ENCODE measurements at places on chromosomes 4 and X.
A peak's percentile ranks its signal among the peaks of the same experiment; 100 is the strongest.

- DNase-seq, result no peak
Observed at GRCh38 chr4:127993151-127993550, 27.9 kb downstream of the ABHD18 start.

DNA sequence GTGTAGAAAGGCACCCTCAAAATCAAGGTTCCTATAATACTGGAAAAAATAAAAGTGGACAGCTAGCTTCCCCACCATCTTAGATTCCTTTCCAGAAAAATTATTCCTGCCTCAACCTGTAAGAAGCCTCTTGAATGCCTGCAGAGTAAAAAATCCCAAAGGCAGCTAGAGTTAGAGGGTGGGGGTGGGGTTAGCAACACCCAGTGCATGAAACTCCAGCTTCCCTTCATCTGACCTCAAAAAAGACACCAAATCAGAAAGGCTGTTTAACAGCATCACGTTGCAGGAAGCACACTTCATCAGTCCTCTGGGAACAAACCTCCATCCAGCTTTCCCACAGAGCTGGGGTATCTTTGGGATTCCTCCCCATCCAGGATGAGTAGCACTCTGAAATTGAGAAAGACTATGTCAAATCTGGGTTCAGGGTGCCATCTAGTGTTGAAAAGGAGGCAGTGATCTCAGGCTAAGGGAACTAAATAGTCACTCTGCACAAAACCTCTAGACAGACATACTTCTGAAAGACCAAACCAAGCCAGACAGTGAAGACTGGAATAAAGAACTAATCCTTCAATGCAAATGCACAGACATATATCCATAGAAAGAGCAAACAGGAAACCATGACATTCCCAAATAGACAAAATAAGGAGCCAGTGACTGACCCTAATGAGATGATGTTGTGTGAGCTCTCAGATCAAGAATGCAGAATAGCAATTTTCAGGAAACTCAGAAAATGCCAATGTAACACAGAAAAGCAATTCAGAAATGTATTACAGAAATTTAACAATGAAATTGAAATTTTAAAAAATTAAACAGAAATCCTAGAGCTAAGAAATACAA is 97.9 kb downstream of the ARHGEF9 start:
- DNase-seq, result peak; percentile 34

- DNase-seq, result peak; percentile 99
Observed at GRCh38 chr4:473570-474457, 25.1 kb downstream of the ZNF721 start.

GRCh38 chr4:156201050-156201449 is 247.4 kb upstream of the CTSO start:
- no peak for DNase-seq

DNA sequence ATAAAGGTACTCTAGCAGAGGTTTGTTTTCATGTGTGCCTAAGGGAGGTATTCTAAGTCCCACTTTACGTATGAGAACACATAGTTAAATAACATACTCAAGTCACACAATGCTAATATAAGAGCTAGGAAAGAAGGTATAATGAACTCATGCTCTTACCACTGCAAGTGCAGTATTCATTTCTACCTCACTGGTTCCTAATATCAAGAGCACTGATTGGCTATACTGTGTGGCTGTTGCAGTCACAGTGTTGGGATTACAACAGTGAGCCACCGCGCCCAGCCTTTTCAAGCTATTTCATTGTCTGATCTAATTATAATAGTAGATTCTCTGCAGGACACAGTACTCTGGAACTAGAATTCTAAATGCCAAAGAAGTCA is 84.0 kb downstream of the PDS5A start:
- no peak for DNase-seq

GRCh38 chr4:17866810-17867209 is 56.0 kb downstream of the NCAPG start:
- DNase-seq, result no peak

DNA sequence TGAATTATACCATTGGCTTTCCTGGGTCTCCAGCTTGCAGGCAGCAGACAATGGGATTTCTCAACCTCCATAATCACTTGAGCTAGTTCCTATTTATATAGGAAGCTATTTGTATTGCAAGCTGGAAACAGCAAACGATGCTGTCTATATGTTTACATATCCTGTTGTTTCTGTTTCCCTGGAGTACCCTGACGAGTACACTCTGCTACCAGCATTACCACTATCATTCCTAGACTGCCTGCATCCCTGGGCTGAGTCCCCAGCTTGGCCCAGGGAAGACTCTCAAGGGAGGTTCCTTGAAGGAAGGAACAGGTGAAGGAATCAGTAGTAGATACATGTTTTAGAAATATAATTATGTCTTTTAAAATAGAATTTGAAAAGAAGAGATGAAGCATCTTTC is 81.4 kb downstream of the EVC2 start:
- DNase-seq, result no peak

DNA sequence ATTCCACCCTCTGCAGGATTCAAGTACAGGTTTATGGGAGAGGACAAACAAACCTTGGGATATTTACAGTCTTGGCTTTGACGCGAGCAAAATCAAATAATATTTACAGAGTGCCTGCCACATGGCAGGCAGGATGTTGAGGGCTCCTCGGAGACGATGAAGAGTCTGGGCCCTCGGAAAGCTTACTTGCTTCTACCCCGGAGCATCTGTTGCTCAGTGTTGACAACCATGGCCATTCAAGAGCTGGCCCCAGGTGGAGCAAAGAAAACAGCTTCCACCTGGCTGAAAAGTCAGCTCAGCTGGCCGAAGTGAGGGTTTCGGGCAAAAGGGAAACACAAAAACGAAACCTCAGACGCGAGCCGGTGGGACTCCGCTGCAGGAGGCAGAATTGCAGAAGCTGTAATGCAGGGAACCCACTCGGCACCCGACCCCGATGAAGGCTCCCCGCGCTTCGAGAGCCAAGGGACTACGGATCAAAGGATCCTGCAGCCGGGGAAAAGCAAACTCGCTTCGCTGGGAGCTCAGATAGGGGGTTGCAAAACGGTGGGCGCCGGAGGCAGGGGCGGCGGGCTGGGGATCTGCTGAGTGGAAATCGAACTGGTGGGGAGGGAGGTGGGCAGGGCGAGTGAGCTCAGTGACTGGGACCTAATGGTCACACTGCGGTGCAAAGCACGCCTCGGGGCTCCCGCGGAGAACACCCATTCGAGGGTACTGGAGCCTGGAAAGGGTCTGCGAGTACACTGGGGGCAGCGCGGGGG is 805 bp downstream of the ATP8A1 start:
- DNase-seq, result peak; percentile 40

- DNase-seq, result no peak
Observed at GRCh38 chrX:114959729-114960128, 57.7 kb downstream of the IL13RA2 start.

GRCh38 chrX:94389044-94389443 is 715.0 kb downstream of the FAM133A start:
- DNase-seq, result no peak

DNA sequence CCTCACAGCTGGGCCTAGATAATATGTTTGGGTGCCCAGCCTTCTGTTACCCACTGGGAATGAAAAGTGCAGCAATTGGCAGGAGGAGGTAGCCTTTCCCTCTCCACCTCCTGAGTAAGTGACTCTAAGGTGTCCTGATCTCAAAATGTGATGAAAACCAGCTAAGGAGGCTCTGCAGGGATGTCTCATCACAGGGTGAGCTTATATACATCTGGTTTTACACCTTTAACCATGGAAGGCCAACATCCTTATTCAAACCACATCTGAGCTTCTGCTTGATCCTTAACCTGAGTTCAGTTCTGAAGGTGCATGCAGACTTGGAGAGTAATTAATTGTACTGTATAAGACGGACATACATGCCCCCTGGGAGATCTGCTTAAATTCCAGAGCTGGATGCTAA is 53.7 kb downstream of the HOPX start:
- no peak for DNase-seq

- DNase-seq, result peak; percentile 44
Observed at GRCh38 chr4:118352843-118353533, at the start of gene PRSS12. Gene PRSS12 (minus strand): TSS chr4:118353003. CDS start chr4:118352720, 283 bp downstream.

- DNase-seq, result no peak
Observed at GRCh38 chr4:33149658-33150524, 2429.7 kb downstream of the PCDH7 start.

GRCh38 chr4:176359590-176359989 is 39.8 kb downstream of the SPCS3 start:
- no peak for DNase-seq

DNA sequence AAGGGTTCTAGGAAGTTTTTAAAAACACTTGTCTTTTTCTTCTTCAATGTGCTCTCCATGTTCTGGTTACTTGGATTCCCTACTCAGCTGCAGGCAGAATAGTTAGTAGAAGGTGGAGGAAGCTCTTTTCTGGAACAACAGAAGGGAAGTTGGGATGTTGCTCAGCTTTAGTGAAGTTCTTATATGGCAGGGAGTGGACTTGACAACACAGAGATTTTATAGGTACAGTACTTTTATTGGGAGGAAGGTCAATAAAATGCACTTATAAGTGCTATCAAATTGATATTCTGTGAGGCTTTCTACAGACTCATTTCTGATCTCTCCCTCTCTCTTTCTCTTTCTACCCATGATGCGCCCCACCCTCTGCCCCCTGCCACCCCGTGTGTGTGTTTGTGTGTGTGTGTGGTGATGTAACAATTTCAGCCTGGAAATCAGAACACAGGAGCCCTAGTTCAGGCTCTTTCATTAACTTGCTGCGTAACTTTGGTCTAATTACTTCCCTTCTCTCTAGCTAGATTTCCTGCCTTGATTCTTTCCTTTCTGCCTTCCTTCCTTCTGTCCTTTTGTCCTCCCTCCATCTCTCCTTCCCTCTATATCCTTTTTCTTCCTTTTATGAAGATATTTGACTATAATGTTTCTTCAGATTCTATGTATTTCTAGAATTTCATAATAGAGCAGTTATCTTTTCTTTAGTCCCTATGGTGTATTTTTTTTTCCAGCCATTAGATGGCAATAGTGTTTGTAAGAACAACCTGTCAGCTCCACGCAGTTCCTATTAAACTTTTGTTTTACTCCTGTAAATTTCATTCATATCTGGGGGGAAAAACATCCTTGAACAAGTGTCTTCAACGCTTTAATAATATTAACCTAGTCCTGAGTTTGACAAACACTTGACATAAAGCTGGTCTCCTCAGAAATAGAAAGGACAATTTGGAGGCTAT is 37.1 kb downstream of the HEPH start:
- DNase-seq, result no peak

DNA sequence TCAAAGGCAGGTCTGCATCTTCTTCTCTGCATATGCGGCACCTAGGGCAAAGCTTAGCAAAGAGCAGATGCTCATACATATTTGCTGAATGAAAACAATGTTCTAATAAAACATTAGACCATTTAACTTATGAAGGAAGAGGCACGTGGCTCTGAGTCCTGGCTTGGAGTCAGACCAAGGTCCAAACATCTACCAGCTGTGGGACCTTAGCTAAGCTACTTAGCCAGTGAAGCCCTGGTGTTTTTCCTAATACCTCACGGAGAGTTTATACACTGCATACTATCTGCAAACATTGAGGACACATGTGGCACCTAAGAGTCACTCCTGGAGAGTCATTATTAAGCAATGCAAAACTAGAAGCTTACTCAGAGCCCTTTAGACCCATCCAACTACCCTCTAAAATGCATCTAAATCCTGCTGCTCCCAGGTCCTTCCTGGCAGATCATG is 9.0 kb downstream of the PDGFC start:
- DNase-seq, result no peak

DNA sequence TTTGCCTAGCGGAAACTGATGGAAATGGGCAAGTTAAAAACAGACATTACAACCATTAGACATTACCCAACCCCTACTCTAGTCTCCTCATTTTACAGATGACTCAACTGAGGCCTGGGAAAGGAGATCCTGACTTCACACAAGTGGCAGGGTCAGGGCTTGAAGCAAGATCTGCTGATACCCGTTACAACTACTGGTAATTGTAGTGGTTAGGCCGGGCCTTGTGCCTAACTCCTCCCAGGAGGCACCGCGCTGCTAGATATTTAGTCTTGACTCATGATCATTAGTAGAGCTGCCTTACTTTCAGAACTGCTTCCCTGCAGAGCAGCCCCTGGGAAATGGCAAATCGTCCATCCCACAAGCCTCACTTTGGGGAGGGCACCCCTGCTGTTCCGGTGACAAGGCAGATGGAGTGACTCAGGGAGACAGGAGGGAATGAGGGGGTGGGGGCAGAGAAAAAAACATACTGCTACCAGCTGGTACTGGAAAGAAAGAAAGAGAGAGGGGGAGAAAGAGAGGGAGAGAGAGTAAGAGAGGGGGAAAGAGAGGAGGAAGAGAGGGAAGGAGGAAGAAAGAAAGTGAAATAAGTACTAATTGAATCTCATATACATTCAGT is 12.2 kb downstream of the ARHGEF6 start:
- peak; percentile 43 for DNase-seq

DNA sequence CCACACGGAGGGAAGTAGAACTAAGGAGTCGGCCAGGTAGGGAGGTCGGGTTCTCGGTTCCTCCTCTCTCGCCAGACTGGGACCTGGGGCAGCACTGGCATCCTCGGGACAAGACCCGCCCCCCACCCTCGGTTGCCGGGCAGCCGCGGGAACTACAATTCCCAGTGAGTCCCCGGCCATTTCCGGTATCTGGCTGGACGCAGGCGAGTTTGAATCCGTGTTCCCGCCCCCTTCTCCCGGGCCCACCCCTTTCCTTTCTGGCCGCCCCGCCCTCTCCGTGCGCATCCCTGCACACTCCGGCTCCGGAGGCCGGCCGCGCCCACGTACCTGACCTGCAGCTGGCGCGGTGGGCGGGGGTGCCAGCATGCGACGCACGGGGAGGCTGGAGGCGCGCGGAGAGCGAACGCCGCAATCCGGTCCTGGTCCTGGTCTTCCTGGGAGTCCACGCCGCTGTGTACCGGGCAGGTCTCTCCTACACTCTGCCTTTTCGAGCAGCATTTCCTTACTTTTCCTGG is 10.2 kb upstream of the DLG3 start:
- DNase-seq, result peak; percentile 81

DNA sequence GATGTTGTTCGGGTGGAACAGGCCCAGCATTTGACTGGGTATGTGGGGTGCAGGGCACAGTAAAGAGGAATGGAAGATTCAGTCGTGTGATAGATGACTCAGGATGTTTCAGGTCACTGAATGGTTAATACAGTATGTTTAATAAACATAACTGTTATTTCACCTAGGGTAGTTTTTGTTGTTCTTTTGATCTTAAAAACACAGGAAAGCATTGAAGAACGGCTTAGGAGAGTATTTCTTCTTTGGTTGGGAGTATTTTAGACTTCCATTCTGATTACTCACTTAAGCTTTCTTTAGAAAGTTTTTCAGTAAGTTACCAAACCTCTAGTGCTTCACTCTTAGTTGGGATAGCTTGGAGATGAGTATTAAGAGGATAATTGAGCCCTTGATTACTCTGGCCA is 62.3 kb downstream of the STAG2 start:
- no peak for DNase-seq

GRCh38 chrX:100319716-100320115 is 90.4 kb downstream of the PCDH19 start:
- DNase-seq, result no peak

GRCh38 chr4:83629945-83630721 is 94.2 kb downstream of the GPAT3 start:
- peak; percentile 13 for DNase-seq
